Forelimb muscle (tissue), 1 donor: ENCODE measurements at places on chromosomes 12 and 14.

- DNase-seq, result no peak
Observed at GRCh38 chr14:101508196-101508947, 52.9 kb upstream of the DIO3 start.

DNA sequence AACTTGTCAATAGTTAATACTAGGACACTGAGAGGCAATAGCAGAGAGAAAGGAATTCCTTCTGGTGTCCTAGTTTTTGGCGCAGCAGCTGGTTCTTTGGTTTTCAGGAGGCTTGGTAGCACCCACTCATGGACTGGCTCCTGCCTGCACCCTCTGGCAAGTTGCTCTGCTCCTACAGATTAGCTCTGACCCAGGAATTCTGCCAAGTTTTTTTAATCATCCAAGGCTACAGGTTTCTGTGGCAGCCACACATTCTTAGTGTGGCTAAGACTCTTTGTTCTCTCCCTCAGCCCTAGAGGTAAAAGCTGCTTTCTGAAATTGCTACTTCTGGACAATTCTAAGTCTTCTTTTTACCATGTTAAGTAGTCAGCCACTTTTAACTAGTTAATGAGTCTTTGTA, 72.0 kb upstream of the FKBP4 start:
- DNase-seq, result no peak

- no peak for DNase-seq
Observed at GRCh38 chr12:82359115-82359478, 768 bp downstream of the METTL25 start.

GRCh38 chr12:120358412-120359100, 10.4 kb downstream of the MSI1 start:
- no peak for DNase-seq

DNA sequence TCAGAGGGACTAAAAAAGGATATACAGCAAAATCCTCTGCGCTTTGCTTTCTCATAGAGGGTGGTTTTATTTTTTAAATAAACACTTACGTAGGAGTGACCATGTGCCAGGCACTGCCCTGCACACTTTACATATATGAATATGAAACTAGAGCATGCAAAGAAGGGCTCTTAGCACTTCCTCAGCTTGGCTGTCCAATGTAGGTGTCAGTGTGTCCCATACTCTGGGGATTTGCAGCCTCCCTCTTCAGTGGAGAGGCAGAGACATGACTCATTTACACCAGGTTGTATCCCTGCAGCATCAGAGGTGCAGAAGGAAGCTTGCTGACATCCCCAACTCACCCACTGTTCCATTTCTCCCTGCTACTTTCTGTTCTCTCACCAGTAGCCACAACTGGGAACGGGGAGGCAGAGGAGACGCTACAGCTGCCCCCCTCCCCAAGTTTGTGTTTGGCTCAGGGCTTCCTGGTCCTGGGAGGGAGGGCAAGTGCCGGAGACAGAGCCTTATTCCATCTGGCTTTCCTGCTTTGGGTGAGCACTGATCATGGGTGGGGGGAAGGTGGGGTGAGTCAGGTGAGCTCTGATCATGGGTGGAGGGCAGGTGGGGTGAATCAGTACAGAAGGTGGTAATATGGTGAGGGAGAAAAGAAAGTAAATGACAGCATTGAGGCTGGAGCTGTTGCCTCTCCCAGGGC, 4.9 kb upstream of the KRT5 start:
- DNase-seq, result no peak

DNA sequence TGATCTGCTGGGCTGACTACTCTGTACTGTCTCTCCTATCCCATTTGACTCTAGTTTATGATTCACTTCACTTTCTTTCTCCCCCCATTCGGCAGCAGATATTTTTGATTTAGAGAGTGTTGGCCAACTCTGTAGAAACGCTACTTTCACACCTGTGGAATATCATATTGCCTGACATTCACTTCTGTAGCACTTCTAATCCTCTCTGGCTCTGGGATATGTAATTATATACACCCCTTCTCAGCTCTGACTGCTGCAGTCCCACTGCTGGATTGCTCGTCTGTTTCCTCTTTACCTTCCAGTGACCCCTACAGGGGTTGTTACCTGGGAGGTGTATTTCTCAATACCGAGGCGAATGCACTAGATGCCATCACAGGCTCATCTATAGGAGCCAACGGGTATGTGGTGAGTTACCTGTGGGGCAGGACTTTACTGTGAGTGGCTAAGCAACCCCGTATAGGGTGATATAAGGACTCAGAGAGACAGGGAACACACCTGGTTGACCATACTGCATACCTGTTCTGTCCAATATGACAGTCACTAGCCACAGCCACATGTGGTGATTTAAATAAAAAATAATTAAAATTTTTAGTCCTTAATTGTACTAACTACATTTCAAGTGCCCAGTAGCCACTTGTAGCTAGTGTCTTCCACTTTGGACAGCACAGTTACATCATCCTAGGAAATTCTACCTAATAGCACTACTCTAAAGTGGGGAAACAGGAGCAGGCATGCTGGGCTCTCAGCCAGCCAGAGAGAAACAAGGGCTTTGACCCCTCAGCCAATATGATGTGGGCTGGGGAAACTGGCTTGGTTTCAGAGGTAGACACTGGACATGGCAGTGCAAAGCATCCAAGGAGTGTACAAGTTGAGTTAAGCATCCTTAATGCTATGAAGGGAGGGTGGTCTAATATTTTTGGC, 95.0 kb downstream of the C12orf75 start:
- DNase-seq, result no peak

DNA sequence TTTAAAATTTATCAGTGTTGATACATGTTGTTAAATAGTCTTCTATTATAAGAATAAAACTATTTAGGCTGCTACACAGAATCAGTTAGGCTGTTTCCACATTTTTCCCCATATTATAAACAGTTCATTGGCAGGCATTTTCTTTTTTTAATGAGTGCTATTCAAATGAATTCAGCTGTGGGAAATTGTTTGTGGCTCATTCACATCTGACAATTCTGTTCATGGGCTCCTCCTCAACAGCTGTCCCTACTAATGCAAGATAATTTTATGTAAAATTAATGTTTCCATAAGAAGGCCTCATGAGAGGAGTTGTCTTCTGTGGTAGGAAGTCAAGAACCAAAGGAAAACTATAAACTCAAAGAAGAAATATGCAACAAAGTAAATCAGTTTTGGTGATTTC, 218.0 kb downstream of the PPFIA2 start:
- no peak for DNase-seq

- DNase-seq, result no peak
Observed at GRCh38 chr14:72776701-72777261, 117.1 kb downstream of the DPF3 start.

DNA sequence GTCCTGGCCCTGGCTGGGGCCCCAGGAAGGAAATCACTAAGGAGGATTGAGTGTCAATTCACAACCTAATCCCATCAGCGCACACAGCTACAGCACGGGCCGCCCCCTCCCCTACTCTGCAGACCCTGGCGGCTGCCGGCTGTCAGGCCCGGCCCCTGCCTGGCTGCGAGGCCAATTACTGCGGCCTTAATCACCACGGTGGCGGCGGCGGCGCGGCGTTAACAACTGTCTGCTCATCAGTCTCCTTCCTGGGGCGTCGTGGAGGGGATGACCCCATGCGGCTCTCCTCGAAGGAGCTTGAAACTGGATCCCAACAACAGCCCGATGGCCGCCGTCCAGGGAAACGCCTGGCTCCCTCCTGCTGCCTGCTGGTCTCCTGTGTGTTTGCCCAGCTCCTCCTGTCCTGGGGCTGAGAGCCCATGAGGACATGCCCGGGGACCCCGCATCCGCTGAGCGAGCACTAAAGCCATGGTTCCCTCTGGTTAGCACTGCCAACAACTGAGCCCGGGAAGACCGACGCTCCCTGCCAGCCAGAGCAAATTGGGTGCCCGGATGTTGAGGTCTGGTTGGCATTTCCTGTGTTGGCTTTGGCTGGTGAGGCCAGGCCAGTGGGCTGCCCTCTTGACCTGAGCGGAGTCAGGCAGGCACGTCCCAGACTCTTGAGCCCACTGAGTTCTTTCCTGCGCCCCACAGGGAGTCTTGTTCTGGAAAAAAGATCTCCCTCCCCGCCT, 21.8 kb upstream of the EIF2B2 start:
- no peak for DNase-seq

GRCh38 chr12:22248121-22248520, 86.4 kb downstream of the ST8SIA1 start:
- DNase-seq, result peak; percentile 65

- DNase-seq, result no peak
Observed at GRCh38 chr12:59085690-59086089, 165.4 kb upstream of the LRIG3 start.

DNA sequence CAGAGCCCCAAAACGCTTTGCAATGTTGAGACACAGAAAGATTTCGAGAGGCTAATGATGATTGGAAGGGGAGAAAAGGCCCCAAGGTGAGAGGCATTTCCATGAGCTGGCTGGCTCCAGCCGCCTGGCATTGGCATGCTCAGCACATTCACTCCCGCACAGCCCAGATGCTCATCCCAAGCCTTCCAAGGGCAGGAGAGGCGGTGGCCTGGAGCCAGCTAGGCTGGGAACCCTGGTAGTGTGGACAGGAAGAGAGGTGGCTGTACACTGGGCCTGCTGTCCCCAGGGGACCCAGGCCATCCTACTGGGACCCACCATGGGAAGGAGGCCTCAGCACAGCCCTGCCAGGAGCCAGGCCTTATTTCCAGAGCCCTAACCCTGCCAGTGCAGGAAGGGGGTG, 72.2 kb downstream of the SPTB start:
- DNase-seq, result no peak

- DNase-seq, result no peak
Observed at GRCh38 chr12:91561958-91562325, 379.3 kb upstream of the DCN start.

DNA sequence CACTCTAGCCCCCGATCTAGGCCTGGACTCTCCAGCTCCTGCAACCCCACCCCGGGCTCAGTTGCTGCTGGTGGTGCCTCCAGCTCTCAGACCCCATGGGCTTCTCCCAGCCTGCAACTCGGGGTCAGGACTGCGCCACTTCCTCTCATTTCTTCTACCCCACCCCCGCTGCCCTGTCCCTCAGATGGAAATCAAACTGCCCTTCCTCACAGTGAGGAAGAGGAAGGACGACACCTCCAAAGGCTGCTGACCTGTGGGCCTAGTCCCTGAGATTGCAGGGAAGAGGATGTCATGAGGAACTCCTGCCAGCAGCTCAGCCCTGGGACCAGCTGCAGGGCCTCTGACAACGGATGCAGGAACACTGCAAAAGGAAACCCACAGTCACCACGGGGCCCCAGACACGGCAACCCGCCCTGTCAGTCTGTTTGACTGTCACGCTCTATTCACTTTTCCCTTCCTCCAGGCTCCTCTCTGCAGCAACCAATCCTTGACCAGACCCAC, 29.3 kb upstream of the PNMA1 start:
- no peak for DNase-seq

- no peak for DNase-seq
Observed at GRCh38 chr14:50524060-50524459, 8.3 kb downstream of the MAP4K5 start.

- DNase-seq, result no peak
Observed at GRCh38 chr14:73973497-73973896, 23.4 kb downstream of the COQ6 start.

DNA sequence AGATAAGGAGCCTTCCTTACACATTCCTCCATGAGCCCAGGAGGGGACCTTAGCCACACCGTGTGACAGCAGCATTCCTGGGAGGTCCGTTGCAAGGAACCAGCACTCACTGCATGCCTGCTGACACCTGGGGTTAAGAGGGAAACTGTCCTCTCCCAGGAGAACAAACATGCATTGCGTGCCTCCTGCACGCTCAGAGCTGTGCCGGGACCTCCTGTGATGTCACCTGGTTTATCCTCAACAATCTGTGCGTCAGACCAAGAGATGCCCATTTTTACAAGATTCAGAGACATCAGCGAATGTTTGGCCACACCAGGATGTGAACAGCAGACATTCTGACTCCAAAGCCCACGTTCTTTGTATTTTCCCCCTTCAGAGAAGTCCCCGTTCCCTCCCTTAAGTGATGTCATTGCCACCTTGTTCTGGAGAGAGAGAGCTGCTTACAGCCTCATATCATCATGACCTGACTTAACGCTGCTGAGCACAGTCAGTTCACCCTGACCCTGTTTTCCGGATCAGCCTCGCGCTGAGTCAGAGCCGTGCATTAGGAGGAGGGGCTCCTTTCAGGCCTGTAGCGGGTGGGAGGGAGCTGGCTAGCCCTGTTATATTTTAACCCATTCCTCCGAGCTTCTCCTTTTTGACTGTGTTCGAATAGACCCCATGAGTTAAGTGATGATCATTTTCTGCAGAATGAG, 36.2 kb downstream of the TMEM120B start:
- no peak for DNase-seq

DNA sequence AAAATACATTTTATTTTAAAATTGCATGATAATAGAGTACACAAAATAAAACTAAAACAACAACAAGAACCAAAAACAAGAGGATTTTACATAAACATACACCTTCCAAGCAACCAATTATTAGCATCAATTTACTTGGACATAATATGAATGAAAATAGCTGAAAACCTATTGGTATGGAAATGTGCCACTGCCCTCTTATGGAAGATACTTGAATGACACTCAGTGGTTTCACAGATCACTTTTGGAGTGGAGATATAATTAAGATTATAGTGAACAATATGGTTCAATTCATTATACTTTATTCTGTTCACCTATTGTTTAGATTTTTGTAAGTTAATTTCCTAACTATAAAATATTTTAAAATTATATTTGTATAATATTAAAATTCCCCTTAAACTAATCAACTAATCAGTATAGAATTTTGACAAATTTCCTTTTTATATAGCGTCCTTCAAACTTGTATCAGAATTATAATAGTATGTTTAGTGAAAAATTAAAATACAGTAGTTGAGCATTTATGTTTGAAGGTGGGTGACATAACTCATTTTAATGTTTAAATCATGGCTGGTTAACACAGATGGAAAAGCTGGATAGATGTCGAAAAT, 70.1 kb downstream of the SLC6A15 start:
- peak; percentile 61 for DNase-seq

- no peak for DNase-seq
Observed at GRCh38 chr14:78324353-78324752, 154.2 kb downstream of the NRXN3 start.

DNA sequence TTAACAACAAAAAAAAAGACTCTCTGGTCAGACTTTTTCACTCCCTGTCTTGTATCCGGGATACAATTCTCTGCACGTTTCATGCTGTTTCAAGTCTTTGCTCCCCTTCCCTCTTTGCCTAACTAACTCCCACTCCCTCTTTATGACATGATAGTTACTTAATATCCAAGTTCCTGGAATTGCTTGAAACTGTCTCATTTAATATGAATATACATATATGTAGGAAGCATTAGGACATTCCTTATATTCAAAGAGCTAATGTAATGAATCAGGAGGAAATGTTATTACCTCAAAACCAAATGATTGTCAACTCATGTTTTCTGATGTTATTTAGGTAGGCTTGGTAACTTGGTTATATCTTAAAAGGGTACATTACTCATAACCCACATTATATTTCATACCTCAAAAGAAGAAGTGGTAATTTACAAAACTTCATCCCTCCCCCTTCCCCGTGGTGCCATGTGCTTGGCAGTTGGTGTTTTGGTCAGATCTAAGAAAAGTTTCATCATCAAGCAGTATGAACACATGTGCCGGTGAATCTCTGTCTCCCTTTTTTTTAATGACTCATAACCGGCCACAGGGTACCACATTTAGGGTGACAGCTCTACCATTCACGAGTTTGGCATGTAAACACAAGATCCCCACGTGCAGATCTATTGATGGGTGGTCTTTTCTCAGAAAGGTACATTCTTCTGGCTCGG, 56.5 kb downstream of the HCAR2 start:
- no peak for DNase-seq
